ENCODE measurements at places on chromosomes 6 and 20. TPM values are rescaled to one million over a fixed set of nuclear protein-coding genes. Genes with fewer than 3 reads are reported as not detected.

The ETV7 gene
- polyA plus RNA-seq, result 6.6 TPM

The CTCFL gene
- polyA plus RNA-seq, result 0.02 TPM

The NKX2-4 gene
- not detected for polyA plus RNA-seq

The SPDEF gene
- polyA plus RNA-seq, result 11.8 TPM

The LGSN gene
- polyA plus RNA-seq, result 0.04 TPM

The OLIG3 gene
- polyA plus RNA-seq, result not detected

The SLC52A3 gene
- 1.4 TPM for polyA plus RNA-seq
